ENCODE measurements at places on chromosomes 1 and 21.

DNA sequence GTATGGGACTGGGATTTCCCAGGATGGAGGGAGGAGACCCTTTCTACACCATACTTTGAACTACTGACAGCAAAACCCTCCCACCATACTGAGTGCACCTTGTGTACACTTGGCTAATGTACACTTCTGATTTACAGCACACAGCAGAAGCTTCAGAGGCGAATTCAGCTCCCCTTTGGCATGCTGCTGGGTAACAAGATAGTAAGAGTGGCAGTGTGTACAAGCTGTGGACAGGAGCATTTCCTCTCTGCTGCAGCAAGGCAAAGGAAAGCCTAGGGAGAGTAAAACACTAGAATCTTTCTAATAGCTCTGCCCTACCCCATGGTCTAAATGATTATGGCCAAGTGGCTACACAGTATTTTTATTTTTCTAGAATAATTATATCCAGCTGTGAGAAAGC lies 83.9 kb upstream of the ARTN start:
- DNase-seq = no peak

DNA sequence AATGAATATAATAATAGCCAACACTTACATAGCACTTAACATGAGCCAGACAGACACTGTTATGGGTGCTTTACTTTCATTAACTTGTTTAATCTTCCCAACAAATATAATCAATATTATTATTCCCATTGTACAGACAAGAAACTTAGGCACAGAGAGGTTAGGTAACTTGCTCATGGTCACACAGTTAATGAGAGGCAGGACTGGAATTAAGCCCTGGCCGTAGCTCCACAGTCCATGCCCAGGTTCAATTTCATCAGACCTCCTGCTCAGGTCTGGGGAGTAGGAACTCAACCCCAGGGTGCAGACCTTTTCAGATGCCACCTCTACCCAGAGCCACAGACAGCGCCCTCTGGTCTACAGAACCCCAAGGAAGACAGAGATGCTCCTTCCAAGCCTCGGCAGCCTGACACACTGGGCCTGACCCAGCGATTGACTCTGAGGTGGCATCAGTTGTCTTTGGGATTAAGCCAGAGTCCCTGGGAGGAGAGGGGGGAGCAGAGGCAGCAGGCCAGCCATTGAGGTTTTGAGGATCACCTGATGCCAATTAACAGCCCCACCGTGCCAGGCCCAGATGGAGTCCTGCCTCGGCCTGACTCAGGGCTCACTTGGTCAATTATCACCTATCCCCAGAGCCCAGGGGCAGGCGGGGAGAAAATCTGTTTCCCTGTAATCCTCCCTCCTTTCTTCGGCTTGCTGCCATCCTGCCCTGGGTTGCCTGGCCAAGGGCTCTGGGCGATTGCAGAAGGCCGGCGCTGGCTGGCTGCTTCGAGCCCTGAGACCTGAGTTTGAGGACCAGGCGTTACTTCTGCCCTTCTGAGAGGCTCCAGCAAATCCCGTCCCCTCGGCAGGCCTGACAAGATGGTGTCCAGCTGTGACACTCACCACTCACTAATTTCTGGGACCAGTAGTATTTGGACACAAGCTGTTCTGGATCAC lies 116.7 kb downstream of the LACTBL1 start:
- DNase-seq = no peak

DNA sequence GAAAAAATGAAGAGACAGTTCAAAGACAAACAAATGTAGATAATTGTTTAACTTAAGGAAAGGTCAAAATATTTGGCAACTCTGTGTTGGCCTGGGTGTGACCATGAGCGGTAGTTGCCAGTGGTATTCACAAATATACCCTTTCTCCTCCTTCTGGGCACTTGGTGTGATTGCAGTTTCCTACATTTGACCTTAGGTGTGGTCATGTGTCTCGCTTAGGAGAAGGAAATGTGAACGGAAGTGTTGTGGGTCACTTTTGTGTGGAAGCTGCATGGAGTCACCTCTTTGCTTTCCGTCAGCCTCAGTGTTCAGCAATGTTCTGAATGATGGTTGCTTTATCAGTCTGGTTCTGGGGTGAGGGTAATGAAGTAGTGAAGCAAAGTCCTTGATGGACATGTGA lies 3.4 kb upstream of the PCSK9 start:
- DNase-seq = no peak

GRCh38 chr1:174217787-174218574 lies 58.7 kb downstream of the RABGAP1L start:
- peak; percentile 8 for DNase-seq

GRCh38 chr1:156412653-156413321 lies 43.8 kb downstream of the RHBG start:
- DNase-seq = no peak

GRCh38 chr1:22709891-22710700 lies 543 bp upstream of the EPHB2 start:
- DNase-seq = no peak

- no peak for DNase-seq
Observed at GRCh38 chr1:173925306-173926242, 8.4 kb upstream of the SERPINC1 start.

DNA sequence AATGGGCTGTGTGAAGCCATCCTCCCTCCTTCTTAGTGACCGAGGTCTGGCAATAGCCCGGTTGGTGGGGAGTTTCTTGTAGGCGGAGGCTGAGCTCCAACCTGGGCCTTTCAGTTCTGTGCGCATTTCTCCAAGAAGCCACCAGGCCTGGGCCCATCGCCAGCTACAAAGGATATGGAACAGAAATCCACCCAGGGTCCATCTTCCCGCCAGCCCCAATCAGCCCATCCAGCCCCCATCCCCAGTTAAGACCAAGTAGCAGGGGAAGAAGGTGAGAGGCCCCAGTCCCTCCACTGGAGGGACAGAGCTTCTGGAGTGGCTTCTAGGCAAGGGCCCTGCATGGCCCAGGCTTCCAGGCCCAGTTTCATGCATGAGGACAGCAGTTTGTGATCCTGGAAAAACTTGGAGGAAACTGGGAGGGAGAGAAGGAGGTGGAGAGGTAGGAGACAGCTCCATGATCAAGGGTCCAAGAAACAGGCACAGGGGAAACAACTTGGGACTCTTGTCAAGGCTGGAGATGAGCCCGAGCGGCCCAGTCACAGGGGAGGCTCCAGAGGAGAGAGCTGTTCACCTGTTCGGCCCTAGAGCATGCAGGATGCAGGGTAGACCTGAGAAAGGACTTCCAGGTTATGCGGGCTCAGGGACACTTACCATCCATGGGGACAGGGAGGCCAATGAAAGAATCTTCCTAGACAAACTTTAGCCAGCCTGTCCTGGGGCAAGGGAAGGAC lies 261.2 kb downstream of the PTPRU start:
- DNase-seq = no peak

DNA sequence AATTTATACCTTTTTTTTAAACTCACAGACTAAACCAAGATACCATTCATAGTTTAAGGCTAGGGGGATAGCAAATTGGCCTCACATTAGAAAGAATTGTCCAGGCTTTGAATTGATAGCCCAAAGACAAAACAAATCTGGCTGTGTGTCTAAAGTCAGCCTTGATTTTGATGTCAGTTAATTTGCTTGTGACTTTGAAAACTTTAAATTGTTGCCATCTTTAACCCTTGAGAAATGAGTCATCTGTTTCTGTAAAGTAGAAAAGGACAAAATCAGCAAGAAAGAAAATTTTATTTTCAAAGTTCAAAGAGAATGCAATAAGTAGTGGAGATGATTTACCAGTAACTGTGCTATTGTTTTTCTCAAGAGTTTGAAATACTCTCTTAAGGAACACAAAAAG lies 184.5 kb downstream of the RGS7 start:
- DNase-seq = no peak

DNA sequence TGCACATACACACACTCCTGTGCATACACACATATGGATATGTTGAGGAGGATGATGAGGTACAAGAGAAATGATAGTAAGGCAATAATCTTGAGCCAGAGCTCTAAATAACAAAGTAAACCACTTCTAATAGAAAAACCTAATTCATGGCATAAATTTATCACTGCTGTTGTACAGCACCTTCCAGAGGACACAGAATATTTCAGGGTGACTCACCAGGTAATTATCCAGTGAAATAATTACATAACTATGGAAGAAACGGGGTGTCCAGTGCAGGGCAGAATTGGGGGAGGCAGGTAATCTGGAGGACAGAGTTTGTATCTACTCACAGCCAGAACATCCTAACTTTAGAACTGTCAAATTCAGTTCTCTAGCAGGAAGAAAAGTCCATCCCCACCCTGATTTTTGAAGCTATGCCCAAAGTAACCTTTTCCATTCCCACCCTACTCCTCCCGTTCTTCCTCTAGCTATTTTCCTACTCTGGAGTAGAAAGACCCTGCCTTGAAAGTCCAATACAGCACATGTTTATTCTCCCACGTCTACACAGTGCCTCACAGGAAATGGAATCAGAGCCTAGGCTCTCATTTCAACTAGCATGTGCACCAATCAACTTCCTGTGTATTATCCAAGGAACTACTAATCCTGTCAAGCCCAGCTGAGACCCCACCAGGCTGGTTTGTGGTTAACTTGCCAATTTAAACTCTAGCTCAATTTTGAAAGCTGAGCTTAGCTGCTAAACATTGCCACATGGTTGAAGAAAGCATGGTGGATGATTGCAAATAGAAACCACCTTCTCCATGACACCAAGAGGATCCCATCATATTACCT lies 96.6 kb downstream of the PTPN14 start:
- DNase-seq = no peak

DNA sequence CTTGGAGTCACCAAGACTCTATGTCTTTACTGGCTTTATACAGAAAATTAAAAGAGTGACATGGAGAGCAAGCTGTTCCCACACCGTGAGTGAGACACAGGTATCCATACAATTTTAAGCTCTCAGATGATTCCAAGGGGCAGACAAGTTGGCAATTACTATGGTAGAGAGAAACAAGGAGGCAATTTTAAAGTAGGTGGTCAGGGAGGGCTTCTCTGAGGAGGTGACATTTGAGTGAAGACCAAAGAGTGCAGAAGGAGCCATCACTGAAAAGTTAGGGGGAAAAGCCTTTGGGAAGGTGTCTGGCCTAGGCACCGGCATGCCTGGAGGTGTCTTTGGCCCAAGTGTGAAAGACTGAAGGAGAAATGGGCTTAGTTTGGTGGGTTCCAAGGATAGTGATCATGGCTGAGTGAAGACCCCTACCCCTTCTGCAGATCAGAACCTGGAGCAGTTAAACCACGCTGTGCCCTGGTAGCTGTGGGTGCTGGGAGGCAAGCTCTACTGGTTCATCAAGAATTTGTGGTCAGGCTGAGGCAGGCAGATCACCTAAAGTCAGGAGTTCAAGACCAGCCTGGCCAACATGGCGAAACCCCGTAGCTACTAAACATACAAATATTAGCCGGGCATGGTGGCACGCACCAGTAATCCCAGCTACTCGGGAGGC lies 10.4 kb downstream of the IFI6 start:
- no peak for DNase-seq

DNA sequence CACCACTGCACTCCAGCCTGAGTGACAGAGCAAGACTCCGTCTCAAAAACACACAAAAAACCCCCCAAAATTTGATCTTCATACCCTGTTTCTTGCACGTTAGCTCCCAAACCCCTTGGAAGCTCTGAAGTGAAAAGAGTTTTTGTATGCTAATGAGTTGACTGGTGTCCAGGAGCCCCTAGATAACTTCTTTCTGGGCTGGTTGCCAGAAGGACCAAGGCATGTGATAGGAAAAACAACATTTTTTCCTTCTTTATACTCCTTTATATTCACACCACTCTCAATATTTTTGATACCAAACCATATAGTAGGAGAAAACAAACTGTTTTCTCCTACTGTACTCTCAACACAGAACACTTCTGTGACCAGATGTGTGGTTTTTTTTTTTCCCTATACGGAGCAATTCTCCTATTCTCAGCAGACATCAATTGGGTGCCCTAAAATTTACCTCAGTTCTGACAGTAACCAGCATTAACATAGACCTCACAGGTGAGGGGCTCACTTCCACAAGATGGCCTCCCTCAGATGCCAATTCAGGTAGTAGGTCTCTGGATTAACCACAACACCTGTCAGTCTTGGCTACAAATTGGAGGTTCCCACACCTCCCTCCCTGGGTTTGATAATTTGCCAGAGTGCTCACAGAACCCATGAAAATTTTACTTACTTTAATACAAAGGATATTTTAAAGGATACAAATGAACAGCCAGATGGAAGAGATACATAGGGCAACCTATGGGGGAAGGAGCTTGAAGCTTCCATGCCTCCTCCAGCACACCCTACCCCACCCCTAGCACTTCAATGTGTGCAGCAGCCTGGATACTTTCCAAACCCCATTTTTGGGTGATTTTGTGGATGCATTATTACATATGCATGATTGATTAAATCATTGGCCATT lies 25.6 kb downstream of the ZYG11B start:
- DNase-seq = no peak

GRCh38 chr1:161089251-161089924 lies at the start of gene NECTIN4:
Gene NECTIN4, minus strand, starts transcription at chr1:161089558. Its CDS starts 262 bp downstream, at chr1:161089296.
- no peak for DNase-seq

- DNase-seq = no peak
Observed at GRCh38 chr1:1543706-1544099, 3.3 kb upstream of the TMEM240 start.

DNA sequence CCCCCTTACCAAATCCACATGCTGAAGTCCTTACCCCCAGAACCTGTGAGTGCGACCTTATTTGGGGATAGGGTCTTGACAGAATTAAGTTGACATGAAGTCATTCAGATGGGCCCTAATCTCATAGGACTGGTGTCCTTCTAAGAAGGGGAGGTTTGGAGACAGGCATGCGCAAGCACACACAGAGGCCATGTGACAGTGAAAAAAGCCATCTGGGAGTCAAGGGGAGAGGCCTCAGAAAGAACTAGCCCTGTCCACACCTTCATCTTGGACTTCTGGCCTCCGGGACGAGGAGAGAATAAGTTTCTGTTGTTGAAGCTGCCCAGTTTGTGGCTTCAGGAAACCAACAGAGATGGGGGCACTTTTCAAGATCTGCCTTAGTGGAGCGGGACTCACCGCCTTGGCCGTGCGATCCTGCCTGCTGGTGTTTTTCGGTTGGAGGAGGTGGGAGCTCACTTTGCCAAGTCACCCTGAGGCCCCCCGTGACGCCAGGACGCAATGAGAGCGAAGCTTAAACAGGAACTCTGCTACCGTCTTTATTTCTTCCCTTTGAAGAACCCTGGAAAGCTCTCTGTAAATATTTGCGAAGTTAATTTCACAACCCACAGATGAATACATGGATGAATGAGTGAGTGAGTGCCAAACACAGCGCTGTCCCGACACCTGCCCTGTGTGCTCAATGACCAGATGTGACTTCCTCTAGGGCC lies 42.5 kb upstream of the C1orf174 start:
- no peak for DNase-seq

DNA sequence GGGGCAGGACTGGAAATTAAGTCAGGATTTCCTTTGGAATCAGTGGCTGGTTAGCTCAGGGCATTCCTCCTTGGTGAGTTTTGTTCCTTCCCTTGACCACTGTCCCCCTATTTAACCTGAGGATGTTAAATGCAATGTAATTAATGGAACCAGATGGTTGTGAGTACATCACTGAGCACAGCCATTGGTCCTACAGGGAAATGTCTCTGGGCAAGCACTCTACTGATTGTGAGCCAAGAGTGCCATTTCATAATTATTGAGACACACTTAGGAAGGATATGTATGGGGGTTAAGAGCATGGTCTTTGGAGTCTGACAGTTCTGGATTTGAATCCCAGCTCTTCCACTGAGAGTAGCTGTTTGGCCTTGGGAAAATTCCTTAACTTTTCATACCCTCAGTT lies 74.4 kb downstream of the SPAG17 start:
- no peak for DNase-seq
